NCI-H510A (cell line): ENCODE measurements at places on chromosomes 1 and 21.

GRCh38 chr1:33005117-33005837 is 31.4 kb downstream of the AK2 start:
- DNase-seq = no peak

GRCh38 chr1:41681331-41682098 is 197.0 kb upstream of the EDN2 start:
- no peak for DNase-seq

- DNase-seq = no peak
Measured at GRCh38 chr1:145962157-145963102, 1.9 kb downstream of the ANKRD34A start.

DNA sequence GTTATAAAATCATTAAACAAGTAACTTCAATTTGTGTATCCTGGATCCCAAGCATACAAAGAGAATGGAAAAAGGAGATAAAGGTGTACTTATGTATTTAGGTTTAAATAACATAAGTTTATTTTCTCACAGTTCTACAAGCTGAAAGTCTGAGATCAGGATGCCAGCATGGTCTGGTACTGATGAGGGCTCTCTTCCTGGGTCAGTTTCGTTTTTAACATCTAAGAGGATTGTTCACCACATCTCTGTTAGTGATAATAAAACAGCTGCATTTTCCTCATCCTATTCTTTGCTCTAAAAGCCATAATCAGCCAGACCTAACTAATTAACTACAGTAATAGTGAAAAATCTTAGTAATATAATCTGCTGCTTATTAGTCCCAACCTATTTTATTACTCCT is 5.2 kb downstream of the EGLN1 start:
- no peak for DNase-seq

GRCh38 chr21:35294231-35294898 is 245.3 kb upstream of the RUNX1 start:
- DNase-seq = no peak

DNA sequence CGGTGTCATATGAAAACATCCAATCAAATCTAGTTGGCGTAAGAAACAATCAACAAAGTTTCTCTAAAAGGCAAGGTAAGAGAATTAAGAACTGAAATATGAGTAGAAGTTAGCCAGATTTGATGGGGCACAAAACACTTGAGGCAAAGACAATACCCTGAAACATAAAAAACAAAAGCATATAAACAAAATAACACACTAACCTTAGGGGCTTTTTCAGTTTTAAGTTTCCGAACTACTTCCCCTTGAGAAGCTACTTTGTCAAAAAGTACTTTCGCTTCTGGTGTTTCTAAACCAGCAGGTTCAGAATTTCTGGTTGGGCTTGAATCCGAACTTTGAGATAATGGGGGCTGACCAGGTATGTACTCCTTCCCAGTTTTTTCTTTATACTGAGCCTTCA is 57.9 kb downstream of the EPRS1 start:
- no peak for DNase-seq

GRCh38 chr1:235077571-235078479 is 50.8 kb downstream of the TOMM20 start:
- no peak for DNase-seq

DNA sequence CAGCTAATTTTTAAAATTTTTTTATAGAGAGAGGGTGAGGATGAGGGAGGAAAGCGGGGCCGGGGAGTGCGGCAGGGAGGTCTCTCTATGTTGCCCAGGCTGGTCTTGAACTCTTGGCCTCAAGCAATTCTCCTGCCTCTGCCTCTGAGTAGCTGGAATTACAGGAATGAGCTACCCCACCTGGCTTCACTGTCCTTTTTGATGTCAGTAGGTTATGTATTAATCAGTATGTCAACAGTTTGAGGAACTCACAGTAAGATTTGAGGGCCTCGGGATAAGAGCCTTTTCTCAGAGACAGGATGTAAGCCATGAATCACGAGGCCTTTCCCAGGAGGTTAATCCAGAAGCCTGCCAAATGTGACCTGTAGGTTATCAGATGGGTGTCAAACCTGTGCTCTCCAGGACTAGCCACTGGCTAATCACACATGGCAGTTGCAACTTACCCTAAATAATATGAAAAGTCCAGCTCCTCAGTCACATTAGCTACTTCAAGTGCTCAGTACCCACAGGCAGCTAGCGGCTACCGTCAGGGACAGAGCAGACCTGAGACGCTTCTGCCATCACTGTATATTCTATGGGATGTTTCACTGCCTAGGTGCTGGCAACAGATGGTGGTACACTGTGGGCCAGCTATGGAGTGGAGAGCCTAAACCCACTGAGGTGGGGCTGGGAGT is 33.1 kb downstream of the TRIM67 start:
- DNase-seq = no peak

DNA sequence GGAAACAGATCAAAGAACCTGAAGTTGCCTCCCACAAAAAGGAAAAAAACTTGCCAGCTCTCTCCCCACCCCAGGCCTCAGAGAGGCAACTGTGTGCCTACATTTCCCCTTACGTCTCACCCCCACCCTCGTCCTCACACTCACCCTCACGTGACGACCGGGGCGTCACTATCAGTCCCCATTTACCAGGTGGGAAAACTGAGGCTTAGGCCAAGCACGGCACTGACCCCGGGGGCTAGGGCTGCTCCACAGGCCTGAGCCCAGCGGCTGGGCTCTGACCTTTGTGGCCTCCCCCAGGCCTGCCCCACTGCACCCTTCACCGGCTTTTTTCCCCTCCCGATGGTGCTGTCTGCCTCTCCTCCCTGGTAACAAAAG is 51.5 kb upstream of the RUNX3 start:
- DNase-seq = no peak

DNA sequence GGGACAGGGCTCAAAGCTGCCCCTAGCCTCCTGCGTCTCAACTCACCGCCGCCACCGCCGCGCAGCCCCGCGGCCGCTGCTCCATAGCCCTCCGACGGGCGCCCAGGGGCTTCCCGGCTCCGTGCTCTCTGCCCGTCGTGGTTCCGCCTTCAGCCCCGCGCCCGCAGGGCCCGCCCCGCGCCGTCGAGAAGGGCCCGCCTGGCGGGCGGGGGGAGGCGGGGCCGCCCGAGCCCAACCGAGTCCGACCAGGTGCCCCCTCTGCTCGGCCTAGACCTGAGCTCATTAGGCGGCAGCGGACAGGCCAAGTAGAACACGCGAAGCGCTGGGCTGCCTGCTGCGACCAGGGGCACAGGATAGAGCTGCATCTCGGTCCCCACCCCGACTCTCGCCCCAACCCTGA is at the start of gene TNFRSF25:
Gene TNFRSF25, minus strand, starts transcription at position 151 of the 400 bp plus-strand sequence. Its CDS starts 66 bp downstream, at position 85.
- DNase-seq = peak; percentile 93

DNA sequence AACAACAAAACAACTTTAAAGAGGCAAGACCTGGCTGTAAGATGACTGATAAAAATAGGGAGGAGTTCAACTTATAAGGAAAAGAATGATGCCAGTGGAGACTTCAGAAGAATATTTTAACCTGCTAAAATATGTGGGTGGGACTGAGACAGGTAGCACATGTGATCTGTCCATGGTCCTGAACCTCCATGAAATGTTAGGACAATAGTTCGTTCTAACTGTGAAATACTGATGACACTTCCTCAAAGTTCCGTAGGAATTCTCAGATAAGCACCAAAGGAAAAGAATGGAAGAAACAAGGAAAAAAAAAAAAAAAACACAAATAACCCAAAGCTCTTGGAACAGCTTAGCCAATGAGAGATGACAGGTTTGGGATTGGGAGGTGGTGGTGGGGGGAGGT is 44.7 kb downstream of the CDC42BPA start:
- no peak for DNase-seq

DNA sequence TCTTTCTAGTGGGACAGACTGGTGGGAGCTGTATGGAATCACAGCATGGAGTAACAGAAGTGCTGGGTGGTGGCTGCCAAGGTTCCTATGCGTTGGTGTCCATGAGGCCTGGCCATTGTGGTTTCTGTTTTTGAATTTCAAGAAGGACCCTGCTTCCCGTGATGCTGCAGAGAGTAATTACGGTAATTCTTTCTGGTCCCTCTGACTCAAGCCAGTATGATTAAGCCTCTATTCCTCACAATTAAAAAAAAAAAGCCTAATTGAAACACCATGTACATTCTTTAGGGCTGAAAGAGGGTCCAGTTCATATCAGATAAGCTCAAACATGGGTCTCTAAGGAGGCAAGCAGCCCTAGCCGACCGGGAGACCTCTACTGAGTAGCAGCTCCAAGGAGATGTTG is 10.5 kb upstream of the C1orf21 start:
- DNase-seq = no peak

- no peak for DNase-seq
Measured at GRCh38 chr21:33051925-33052324, 18.0 kb upstream of the OLIG1 start.

- peak; percentile 54 for DNase-seq
Measured at GRCh38 chr1:59879574-59879973, 47.0 kb downstream of the CYP2J2 start.

GRCh38 chr1:25001125-25001915 is 71.2 kb upstream of the RUNX3 start:
- no peak for DNase-seq

DNA sequence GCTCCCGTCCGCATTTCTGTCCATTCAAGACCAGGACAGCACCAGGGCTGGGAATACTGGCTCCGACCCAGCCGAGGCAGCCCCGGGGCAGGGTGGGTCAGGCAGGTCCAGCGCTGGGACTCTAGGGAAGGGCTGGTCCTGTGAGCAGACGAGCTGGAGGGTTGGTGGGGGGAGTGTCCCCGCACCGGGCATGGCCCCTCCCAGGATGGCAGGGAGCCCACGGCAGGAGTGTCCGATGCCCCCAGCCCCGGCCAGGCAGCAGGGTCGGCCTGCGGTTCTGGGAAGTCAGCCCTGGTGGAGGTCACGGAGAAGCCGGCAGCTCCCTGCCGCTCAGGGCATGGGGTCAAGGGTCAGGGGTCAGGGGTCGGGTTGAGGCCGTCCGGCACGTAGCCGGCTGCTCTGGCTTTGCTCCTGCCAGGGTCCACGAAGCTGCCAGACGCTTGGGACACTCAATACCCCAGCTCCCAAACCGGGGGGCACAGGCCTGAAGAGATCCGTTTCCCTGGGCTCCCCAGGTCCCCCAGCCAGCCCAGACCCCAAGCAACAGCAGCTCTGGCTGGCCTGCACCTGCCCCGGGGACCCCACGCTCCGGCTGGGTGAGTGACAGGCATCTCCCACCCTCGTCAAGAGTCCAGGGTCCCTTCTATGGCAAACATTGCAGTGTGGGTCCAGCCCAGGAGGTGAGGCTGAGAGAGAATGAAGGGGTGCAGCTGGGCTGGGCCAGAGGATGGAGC is 6.7 kb downstream of the C1QTNF12 start:
- DNase-seq = no peak

DNA sequence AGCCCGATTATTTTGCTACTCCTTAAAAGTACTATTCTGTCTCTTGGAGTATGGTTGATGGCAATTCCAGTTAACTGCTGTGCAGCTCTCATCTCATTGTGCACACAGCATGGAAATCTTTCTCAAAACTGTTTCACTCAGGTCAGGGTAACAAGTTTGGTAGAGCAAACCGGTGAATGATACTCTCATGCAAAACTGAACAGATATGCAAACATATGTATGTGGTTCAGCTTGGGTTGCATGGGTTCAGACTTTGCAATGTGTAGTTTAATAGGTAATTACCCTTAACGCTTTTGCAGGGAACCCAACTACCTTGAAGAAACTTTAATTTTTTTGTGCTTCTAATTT is 2.2 kb downstream of the GADD45A start:
- no peak for DNase-seq

- DNase-seq = no peak
Measured at GRCh38 chr1:47209725-47210325, 20.0 kb upstream of the PDZK1IP1 start.

DNA sequence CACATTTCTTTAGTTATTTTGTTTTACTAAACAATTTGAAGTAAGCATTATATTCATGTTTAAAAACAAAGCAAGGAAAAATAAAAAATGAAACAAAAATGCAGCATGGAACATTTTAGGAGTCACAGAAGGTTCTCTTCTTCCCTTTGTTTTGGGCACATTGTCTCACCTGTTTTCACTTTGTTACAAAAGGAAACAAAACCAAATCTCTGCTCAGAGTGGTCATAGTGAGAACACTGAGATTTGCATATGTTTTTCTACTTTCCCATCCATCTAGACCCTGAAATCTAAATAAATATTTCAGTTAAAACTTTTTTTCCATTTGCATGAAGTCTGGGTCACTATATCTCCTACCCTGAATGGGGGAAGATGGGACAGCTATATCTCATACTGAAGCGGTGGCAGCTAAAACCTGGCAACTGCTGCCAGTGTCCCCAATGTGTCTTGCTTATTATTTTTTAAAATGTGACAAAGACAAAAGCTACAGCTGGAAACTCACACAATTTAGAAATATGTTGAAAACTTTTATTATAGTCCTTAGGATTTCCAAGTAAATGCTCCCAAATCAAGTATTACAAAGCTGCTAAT is 3.5 kb downstream of the EXOC8 start:
- no peak for DNase-seq

DNA sequence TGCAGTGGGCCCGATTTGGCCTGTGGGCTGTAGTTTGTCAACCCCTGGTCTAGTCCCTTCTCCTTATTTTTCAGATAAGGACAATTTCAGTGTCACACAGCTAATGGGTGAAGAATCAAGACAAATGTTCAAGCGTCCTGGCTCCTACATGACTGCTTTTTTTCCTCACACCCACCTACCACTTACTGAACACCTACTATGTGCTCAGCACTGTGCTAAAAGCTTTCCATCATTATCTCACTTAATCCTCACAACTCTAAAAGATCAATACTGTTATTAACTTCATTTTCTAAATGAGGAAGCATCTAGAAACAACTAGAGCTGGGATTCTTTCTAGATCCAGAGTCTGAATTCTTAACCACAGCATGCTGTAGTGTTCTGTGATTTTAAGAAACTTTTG is 68.5 kb upstream of the EFHD2 start:
- no peak for DNase-seq

DNA sequence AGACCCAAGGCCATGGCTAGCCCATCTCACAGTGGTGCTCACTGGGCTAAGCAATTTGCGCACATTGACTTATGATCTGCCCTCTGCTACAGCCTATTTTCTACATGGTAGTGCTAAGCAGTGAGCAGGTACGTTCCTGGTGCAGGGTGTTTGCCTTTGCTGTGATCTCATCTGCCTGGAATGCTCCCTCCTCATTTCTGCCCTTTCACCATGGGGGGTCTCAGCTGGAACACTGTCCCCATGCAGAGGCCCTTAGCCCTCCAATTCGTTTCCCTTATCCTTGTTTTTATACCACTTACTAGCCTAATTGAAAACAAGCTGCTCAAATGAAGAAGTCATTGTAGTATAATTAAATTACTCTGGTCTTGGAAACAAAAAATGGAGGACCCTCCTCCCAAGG is 2.0 kb upstream of the B3GALT5 start:
- no peak for DNase-seq

- DNase-seq = no peak
Measured at GRCh38 chr1:73144311-73144710, 862.0 kb upstream of the NEGR1 start.

GRCh38 chr1:61442544-61442943 is 282.4 kb downstream of the TM2D1 start:
- DNase-seq = no peak

- DNase-seq = no peak
Measured at GRCh38 chr1:192766876-192767275, 42.0 kb upstream of the RGS2 start.

DNA sequence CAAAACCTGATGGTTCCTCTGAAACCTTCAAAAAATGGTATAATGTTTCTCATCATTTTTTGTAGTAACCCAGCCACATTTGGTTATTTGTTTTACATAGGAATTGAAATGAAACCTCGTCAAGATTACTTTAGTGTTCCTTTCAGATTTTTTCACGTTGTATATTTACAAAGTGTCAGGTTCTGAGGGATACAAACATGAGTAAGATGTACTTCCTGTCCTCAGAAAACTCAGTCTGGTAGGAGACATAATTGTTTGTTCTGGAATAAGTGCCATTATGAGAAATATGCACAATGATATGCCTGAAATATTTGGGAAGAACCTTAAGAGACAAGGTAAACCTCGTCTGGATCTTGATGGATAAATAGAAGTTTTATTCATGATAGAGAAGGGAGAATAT is 145.5 kb downstream of the USP25 start:
- DNase-seq = no peak
